CD4-positive, alpha-beta T cell treated with Interleukin-4 for 4 hours (primary cell): ENCODE measurements at places on chromosomes 16 and 17.

GRCh38 chr16:27495191-27495590, 54.5 kb downstream of the GTF3C1 start:
- no peak for DNase-seq

- no peak for DNase-seq
These were observed 158.1 kb downstream of the CHD9 start for GRCh38 chr16:53212893-53213223.

DNA sequence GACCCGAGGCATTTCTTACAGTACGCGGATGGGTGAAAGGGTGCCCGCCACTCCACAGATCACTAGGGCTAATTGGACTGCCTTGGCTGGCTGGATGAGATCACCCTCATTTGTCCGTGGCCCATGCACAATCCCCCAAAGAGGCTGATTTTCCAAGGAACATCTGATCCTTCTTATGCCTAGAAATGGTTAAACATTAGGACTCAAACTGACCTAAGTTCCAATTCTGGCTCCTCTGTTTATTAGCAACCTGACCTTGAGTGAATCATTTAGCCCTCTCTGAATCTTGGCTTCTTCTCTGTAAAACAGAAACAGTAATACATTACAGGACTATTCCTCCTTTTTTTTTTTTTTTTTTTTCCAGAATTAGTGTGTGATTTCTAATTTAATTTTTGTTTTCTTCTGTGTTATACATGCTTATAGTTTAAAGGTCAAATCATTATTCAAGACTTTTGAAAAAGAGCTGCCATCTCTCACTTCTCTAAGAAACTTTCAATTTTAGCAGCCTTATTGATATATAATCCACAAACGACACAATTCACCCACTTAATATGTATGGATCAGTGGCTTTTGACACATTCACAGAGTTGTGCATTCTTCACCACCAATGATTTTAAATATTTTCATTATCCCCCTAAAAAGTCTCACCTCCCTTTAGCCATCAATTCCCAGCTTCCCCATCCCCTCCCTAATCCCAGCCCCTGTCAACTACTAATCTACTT, 45.4 kb upstream of the TMEM132E start:
- no peak for DNase-seq

DNA sequence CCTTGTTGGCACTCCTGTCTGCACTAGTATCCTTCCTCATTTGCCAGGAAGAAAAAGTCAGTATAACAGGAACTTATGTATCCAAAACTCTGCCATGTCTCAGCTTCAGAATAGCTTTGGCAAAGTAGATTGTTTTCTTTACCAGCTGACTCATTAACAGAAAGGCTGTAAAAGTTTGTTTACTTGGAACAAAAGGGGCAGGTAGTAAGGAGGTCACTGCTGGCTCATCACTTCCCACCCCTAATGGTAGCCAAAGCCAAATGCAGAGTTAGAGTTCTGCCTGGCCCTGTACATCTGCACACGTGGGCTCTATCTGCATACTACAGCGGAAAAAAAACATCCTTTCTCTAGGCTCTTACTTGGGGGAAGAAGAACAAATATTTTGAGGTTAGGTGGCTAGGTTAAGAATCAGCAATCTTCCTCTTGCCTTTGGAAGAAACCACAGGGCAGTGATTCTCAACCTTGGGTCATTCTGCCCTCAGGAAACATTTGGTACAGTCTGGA, 90.9 kb upstream of the BCAR1 start:
- DNase-seq, result no peak

DNA sequence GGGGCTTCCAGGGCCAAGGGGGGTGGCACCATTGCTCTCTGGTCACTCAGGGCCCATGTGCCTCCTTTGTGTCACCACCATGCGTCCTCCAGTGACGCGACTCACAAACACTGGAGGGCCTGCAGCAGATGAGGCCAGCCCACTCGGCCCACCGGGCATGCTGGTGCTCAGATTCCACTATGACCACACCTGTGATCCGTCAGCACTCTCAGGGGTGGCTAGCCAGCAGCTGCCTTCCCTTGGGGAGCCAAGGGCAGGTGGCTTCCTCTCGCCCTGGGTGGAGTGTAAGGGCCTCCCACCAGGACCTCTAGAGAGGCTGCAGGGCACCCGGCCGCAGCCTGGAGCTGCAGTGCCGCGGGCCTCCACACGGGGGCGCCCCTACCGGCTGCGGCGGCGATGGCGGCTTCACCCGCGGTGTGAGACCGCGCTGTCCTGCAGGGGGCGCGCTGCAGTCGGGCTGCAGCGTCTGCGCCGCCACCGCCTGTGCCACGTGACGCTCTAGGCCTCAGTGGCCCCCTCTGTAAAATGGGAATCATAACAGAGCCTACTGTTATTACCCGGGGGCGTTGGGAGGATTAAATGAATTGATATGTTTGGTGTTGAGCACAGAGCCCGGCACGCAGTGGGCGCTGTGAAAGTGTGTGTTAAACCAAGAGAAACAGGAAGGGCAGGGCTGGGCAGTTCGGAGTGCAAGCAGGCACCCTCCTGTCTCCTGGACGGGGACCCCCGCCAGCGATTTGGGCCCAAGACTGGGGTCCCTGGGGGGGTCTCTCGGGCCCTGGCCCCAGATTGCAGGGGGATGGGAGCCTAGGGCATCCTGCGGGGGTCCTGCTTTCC, 192.4 kb upstream of the GSE1 start:
- peak; percentile 38 for DNase-seq

DNA sequence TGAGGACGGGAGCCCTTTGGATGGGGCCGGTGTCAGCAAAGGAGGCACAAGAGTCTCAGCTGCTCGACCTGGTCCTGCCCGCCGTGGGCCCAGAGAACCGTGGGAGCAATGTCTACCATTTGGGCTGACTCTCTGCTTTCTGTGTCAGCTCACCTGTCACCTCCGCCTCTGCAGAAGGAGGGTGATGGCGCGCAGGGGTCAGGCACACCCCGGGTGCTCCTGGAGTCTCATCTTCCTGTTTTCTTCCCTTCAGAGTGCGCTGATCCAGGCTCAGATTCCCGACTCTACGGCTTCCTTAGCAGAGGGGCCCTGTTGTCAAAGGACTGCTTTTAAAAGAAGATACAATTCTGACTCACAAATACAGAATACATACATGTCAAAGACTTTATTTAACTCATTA, 167.1 kb downstream of the BANP start:
- DNase-seq, result no peak

GRCh38 chr17:50256826-50257618, 17.2 kb upstream of the TMEM92 start:
- no peak for DNase-seq

DNA sequence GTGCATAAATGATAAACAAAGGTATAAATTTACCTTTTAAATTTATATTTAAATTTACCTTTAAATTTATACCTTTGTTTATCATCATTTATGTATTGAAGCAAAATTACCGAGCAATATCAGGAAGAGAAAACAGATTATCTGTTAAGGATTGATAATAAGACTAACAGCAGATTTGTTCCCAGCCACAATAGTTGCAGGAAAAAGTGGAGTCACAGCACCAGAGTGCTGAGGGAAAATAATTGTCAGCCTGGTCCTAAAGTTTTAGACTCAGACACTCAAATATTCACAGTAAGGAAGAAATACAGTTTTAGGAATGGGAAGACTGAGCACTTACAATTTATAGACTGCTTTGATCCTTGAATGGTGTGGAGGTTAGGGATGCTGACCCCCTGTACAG, 117.2 kb downstream of the MAP2K4 start:
- no peak for DNase-seq

- DNase-seq, result no peak
These were observed 10.9 kb downstream of the ZACN start for GRCh38 chr17:76089680-76090516.

- DNase-seq, result no peak
These were observed 5.0 kb upstream of the SLC38A8 start for GRCh38 chr16:84047626-84048025.

DNA sequence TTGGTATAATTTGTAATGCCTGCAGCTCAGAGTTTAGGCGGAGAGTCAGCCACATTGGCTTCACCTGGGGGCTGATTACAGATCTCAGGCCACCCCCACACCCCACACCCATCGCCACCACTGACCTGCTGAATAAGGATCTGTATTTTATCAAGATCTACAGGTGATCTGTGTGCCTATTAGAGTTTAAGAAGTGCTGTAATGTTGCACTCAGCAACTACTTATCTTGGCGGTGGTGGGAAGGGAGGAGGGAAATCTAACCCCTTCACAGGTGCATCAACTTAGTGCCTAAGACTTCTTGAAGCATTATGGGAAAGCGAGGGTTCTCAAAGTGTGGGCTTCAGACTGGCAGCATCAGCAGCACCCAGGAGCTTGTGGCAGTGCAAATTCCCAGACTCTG, 17.5 kb upstream of the KRT20 start:
- no peak for DNase-seq

DNA sequence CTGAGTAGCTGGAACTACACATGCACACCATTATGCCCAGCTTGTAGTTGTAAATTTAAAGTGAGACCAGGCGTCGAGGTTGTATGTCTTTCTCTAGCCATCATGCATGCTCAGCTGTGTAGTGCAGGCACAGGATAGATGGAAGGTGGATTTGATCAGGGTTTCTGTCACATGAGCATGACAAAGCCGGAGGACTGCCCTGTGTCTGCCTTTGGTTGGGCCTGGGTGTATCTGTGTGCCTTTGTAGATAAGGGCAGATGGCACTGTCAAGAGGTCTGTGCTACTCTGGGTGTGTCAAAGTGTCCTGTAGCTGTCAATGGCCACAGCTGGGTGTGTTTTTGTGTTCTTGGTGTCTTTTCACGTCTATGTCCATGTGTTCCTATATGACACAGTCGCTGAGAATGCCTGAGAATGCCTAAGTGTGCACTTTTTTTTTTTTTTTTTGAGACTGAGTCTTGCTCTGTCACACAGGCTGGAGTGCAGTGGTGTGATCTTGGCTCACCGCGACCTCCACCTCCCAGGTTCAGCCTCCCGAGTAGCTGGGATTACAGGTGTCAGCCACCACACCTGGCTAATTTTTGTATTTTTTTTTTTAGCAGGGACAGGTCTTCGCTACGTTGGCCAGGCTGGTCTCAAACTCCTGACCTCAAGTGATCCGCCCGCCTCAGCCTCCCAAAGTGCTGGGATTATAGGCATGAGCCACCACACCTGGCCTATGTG, 4.1 kb upstream of the NAGS start:
- no peak for DNase-seq

DNA sequence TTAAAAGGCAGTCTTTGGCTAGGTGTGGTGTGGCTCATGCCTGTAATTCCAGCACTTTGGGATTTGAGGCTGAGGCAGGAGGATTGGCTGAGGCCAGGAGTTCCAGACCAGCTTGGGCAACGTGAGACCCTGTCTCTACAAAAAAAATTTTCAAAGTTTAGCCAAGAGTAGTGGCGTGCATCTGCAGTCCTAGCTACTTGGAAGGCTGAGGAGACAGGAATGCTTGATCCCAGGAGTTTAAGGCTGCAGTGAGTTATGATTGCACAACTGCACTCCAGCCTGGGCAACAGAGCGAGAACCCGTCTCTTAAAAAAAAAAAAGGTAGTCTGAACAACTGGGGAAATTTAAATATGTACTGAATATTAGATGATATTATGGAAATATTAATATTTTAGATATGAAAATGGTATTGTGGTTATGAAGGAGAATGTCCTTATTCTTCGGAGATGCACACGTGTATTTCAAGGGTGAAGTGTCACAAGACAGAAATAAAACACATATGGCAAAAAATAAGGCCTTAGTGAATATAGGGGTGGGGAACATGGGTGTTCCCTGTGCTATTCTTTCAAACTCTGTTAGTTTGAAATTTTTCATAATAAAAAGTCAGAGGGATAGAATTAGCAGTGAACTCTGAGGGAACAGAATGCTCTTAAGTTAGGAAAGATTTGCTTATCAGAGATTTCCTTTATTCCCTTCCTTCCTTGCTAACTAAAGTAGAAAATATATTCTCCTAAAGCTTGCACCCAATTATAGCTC, 144.7 kb downstream of the CDK5R1 start:
- DNase-seq, result no peak

- no peak for DNase-seq
These were observed 74.2 kb downstream of the CPPED1 start for GRCh38 chr16:12729448-12729847.

GRCh38 chr16:1002399-1003166, 21.0 kb downstream of the SOX8 start:
- peak; percentile 82 for DNase-seq

DNA sequence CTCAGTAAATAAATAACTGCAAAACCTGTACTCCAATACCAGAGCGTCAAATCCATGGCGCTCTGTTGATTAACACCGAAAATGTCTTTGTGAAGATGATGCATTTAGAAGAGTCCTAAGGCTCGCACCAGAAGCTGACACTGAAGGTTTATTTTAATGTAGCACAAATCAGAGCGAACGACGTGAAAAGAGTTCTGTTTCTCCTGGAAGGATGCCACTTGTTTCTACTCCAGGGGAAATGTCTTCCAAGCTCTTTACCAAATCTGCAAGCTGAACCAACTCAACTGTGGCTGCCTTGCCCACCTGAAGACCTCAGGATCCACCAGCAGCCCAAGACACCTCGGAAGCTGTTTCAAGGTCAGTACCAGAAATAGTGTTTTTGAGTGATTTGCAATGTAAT, 194.4 kb upstream of the MAF start:
- no peak for DNase-seq

- peak; percentile 3 for DNase-seq
These were observed 193.6 kb downstream of the PARN start for GRCh38 chr16:14436401-14436955.

- no peak for DNase-seq
These were observed 21.4 kb upstream of the ABCC3 start for GRCh38 chr17:50613007-50613992.

DNA sequence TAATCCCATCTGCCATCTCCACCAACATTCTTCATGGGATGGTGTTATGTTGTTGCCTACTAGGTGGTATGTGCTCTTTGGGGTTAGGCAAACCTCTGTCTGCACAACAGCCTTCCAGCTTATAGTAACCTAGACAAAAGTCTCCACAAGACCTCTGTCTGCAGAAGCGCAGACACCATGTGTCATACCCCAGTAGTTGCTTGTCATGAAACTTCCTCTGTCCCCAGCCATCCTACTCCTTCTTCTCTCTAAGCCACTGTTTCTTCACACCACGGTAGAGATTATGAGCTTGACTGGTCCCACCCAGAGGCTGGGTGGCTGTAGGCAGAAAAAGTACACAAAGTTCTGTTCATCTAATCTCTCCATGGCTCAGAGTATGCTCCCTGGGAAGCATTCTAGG, 100.3 kb downstream of the MAF start:
- no peak for DNase-seq

- no peak for DNase-seq
These were observed 72.8 kb downstream of the AMFR start for GRCh38 chr16:56352351-56353053.

GRCh38 chr16:86806838-86807351, 228.5 kb downstream of the FOXL1 start:
- DNase-seq, result no peak

- DNase-seq, result no peak
These were observed 9.0 kb downstream of the CAPNS2 start for GRCh38 chr16:55575496-55575895.

DNA sequence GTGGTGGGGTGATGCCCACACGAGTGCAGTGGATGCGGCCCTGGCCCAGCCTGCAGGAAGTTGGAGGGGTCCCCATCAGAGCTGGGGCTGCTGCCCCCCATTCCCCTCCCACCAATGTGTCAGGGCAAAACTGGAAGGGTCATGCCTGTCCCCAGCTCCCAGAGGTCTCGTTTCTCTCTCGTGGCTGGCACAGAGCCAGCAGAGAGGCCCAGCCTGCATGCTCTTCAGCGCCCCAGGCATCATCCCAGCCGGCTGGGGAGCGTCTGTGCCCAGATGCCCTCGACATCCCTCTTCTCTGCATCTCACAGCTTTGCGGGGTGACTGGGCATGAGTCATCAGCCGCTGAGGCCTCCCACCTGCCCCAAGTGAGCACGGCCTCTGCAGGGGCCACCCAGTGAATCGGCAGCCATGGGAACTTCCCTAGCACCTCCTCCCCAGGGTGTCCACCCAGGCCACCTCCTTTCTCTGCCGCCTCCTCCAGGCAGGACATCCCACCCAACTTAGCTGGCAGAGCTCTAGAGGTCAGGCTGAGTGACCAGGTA, 9.8 kb upstream of the CSNK1D start:
- DNase-seq, result peak; percentile 37
